ENCODE measurements at places on chromosomes 1 and 21. TPM values are rescaled to one million over a fixed set of nuclear protein-coding genes. Genes with fewer than 3 reads are reported as not detected.

DNA sequence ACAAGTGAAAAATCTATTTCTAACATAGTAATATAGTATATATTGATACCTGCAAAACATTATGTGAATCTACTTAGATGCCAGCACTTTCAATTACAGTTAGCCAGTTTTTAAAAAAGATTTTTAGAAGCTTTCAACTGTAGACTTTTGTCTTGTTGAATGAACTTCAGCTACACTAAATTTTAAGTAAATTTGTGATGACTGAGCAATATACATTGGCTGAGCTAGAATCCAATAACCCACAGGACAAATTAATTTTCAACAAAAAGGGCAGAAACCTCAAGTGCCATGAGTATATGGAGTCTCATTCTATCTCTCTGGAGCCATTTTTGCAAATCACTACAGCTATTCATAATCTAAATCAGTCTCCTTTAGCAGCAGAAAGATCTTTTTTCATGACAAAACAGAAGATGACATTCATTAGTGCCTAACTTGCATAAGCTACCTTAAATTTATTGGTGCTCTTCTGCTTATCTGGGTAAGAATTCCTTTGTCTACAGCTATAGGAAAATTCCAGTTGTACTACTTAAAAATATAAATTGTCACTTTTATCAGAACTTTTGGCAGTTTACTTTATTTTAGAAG lies 100.3 kb downstream of the ATG4C start:
- no peaks in the 10 kb centered on the region for H3K4me1 ChIP-seq
- H3K27me3 ChIP-seq: peaks cover 33% of the 10 kb centered on the region
- H3K27ac ChIP-seq: no peak overlapping the region
- DNase-seq: no peak
- H3K36me3 ChIP-seq: peaks cover 2% of the 10 kb centered on the region

DNA sequence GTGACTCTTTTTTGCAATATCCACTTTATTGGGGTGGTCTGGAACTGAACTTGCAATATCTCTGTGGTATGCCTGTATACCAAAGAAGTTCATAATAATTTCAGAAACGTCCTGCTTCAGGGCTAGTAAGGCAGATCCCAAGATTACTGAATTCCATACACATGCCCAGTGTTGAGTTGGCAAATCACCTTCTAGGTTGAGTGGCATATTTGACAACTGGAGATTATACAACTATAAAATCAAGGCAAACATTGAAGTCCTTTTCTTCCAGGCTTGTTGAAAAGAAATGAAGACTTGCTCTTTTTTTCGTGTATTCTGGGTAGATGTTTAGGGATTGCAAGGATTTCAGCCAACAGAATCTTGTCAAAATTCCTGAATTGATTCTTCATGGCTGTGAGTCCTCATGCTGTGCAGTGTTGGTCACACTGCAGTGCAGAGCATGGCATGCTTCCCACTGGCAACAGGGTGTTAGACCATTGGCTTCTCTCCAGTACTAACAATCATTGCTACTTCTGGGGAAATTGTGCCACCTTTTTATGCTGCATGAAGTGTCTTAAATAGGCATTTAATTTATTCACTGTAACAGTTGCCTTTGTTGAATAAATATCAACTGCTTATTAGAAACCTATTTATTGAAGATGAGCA lies 367.1 kb upstream of the ADGRL4 start:
- no peak overlapping the region for H3K4me3 ChIP-seq
- no peaks in the 10 kb centered on the region for H3K36me3 ChIP-seq
- H3K27ac ChIP-seq: no peak overlapping the region
- DNase-seq: no peak

DNA sequence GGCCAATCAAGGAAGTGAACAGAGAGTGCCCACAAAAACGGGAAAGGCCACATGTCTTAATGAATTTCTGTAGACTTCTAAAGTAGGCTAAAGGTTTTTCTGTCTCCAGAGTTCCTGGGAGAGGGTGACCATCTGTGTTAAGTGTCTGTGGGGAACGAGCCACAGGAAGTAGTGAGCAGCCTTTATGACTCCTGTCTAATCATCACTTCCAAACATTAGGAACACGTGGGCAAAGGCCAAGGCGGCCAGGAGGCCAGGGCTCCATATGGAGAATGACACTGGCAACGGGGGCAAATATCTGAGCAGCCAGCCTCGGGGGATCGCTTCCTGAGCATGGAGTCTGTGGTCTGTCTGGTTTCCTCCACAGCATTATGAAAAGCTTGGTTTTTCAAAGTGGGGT lies 7.1 kb downstream of the FAM89A start:
- H3K36me3 ChIP-seq: peaks cover 4% of the 10 kb centered on the region
- H3K27ac ChIP-seq: no peak overlapping the region
- no peak for DNase-seq
- H3K4me1 ChIP-seq: peaks cover 42% of the 10 kb centered on the region
- H3K27me3 ChIP-seq: no peaks in the 10 kb centered on the region

GRCh38 chr1:222918801-222919477 lies 104.1 kb downstream of the DISP1 start:
- no peak overlapping the region for H3K27ac ChIP-seq
- no peak overlapping the region for H3K4me3 ChIP-seq
- peaks cover 30% of the 10 kb centered on the region for H3K36me3 ChIP-seq
- no peaks in the 10 kb centered on the region for H3K27me3 ChIP-seq

- no peak for DNase-seq
- peaks cover 13% of the 10 kb centered on the region for H3K27me3 ChIP-seq
- H3K36me3 ChIP-seq: no peaks in the 10 kb centered on the region
Observed at GRCh38 chr1:203069030-203069747, 16.6 kb downstream of the MYOG start.

GRCh38 chr1:3736131-3736561 lies 16.1 kb upstream of the CCDC27 start:
- peaks cover 11% of the 10 kb centered on the region for H3K36me3 ChIP-seq
- no peak for DNase-seq
- H3K27me3 ChIP-seq: no peaks in the 10 kb centered on the region
- H3K4me1 ChIP-seq: no peaks in the 10 kb centered on the region
- H3K27ac ChIP-seq: no peak overlapping the region

GRCh38 chr1:242522304-242522945 lies 2.1 kb downstream of the PLD5 start:
- H3K27ac ChIP-seq: no peak overlapping the region
- peaks cover 74% of the 10 kb centered on the region for H3K27me3 ChIP-seq
- H3K4me3 ChIP-seq: no peak overlapping the region

Gene EPHA10
- polyA plus RNA-seq: not detected

GRCh38 chr21:36103434-36103833 lies 31.4 kb upstream of the CBR3 start:
- H3K36me3 ChIP-seq: no peaks in the 10 kb centered on the region
- H3K27me3 ChIP-seq: peaks cover 31% of the 10 kb centered on the region
- peaks cover 8% of the 10 kb centered on the region for H3K4me1 ChIP-seq
- no peak for DNase-seq

DNA sequence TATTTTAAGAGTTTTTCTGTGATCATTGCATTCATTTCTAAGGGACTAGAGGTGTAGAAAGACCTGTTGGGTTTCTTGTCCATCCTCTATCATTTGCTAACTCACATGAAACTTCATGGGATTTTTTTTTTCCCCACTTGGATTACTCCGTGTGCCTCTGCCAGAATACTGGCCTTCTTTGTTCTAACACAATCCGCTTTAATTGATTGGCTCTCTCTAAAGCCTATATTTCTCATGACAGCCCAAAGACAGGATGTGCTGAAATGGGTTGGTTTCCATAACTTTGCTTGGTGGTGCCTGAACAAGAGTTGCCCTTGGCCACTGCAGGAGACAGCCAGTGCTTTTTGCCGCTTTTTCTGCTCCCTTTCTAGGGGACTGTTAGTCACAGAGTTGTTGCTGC lies 12.2 kb downstream of the CACHD1 start:
- H3K36me3 ChIP-seq: no peaks in the 10 kb centered on the region
- no peak for DNase-seq
- H3K4me1 ChIP-seq: peaks cover 11% of the 10 kb centered on the region
- no peak overlapping the region for H3K27ac ChIP-seq
- H3K4me3 ChIP-seq: no peak overlapping the region

DNA sequence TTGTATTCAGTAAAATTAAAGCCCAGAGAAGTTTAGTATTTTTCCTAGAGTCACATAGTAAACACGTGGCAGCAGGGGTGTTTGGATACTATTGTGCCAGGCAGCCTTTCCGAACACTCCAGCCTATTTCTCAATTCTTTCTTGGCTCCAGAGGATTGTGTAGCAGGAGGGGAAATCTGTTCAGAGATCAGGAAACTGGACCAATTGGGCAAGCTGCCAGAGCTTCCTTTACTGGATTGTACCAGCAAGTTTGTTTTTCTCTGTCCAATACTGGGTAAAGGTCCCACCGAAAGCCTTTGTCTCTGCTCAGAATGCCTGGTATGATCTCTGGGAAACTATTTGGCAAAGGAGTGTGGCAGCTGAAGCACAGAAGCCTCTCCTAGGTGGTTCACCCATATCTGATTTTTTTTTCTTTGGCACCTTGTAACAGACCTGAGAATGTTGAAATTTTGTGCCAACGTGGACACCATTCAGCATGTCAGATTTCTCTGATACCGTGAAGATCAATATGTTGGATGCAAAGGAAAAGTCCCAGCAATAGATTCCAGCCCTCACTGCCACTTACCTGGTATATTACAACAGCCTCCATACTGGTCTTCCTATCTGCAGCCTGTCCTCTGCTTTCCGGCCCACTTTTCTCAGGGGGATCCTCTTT lies 126.2 kb downstream of the FGGY start:
- no peak overlapping the region for H3K27ac ChIP-seq
- DNase-seq: no peak
- no peaks in the 10 kb centered on the region for H3K36me3 ChIP-seq
- peaks cover 2% of the 10 kb centered on the region for H3K27me3 ChIP-seq

GRCh38 chr1:205568469-205569361 lies 63.1 kb downstream of the ELK4 start:
- peak overlapping the region; percentile 80 for H3K4me3 ChIP-seq
- H3K36me3 ChIP-seq: no peaks in the 10 kb centered on the region
- H3K27ac ChIP-seq: no peak overlapping the region
- DNase-seq: no peak
- peaks cover 1% of the 10 kb centered on the region for H3K4me1 ChIP-seq

GRCh38 chr1:6416295-6416656 lies 3.4 kb downstream of the HES2 start:
- H3K4me3 ChIP-seq: no peak overlapping the region
- H3K4me1 ChIP-seq: peaks cover 18% of the 10 kb centered on the region
- peaks cover 65% of the 10 kb centered on the region for H3K27me3 ChIP-seq
- H3K27ac ChIP-seq: no peak overlapping the region

GRCh38 chr1:244296003-244296402 lies 155.7 kb downstream of the ADSS2 start:
- no peak for DNase-seq
- H3K27ac ChIP-seq: no peak overlapping the region
- no peak overlapping the region for H3K4me3 ChIP-seq
- H3K27me3 ChIP-seq: no peaks in the 10 kb centered on the region
- H3K4me1 ChIP-seq: peaks cover 20% of the 10 kb centered on the region

Gene TRABD2B
- not detected for polyA plus RNA-seq

Gene PDZK1
- polyA plus RNA-seq: 0.24 TPM

Gene MAP3K6
- 3.0 TPM for polyA plus RNA-seq

DNA sequence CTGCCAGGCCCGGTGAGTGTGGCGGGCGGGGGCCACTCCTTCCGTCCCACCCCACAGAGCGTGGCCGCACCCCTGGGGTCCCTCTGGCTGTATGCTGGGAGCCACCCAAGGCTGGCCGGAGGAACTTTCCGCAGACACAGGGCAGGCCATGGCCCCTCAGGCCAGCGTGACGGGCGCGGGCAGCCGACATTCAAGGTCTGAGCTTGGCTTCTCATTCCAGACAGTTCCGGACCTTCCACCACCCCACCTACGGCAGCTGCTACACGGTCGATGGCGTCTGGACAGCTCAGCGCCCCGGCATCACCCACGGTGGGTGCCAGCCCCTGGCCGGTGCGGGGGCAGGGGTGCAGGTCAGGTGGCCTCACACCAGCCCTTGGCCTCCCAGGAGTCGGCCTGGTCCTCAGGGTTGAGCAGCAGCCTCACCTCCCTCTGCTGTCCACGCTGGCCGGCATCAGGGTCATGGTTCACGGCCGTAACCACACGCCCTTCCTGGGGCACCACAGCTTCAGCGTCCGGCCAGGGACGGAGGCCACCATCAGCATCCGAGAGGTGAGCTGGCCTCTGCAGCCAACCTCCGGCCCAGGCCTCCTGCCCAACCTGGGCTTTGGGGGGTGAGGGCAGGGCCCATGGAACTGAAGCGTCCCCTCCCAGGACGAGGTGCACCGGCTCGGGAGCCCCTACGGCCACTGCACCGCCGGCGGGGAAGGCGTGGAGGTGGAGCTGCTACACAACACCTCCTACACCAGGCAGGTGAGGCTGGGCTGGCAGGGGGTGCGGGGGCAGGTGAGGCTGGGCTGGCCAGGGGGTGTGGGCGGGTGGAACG lies 7.3 kb downstream of the SCNN1D start:
- no peaks in the 10 kb centered on the region for H3K36me3 ChIP-seq
- peaks cover 3% of the 10 kb centered on the region for H3K4me1 ChIP-seq
- H3K27me3 ChIP-seq: peaks cover 9% of the 10 kb centered on the region
- H3K27ac ChIP-seq: no peak overlapping the region
- DNase-seq: no peak

All from naive thymus-derived CD8-positive, alpha-beta T cell (primary cell).